Fibroblast of lung (primary cell): ENCODE measurements at places on chromosomes 1 and 21. TPM values are rescaled to one million over a fixed set of nuclear protein-coding genes. Genes with fewer than 3 reads are reported as not detected.
A peak's percentile ranks its signal among the peaks of the same experiment; 100 is the strongest.

DNA sequence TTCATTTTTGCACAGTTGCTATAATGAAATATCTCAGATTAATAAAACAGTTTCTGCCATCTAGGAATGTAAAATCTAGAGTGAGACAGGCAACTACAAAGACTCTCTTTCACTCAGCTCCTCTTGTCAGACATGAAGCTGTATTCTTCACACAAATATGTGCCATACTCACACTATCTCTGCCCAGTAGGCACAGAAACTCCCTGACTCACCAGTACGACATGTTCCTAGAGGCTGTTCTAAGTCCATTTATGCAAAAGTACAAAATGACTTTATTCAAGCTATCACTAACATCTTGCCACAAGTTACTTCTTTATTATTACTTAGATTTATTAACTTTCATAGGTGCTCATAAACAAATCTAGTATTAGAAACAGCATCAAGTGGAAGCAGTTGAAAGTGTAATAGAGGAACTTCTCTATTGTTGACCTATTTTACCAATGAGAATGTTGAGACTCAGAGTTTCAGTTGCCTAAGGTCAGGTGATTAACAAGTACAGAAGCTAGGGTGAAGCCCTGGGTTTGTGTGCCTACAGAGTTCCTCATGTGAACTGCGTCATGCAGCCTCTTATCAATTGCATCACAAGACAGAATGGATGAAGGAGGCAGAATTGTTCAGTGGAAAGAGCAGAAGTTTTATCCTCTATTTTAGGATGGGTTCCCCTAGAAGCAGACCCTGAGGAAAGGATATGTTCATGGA, 98.9 kb downstream of the RGS2 start:
- peak; percentile 46 for DNase-seq

DNA sequence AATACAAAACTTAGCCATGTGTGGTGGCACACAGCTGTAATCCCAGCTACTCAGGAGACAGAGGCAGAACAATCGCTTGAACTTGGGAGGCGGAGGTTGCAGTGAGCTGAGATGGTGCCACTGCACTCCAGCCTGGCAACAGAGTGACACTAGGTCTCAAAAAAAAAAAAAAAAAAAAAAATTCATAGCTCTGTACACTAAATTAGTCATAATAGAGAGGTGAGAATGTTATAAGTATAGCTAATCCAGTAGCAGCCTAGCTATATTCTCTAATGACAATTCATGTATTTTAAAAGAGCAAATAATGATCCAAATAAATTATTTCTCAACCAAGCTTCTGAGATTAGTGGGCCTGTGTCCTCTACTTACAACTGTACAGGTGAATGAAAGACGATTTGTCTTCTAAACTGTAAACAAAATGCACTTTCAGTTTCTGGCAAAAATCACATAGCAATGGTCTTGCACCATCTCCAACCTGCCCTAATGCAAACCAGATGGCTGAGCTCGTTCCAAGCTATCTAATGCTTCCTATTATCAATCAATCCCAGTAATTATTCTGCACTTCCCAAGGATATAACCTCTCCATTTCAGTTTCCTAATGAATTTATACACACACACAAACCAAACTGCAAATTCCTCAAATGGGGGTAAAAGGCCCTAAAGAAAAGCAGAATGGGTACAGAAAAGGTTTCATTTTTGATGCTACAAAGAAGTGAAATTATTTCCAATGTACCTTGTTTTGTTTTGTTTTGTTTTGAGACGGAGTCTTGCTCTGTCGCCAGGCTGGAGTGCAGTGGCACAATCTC, 56.5 kb downstream of the GATAD2B start:
- peak; percentile 57 for DNase-seq

DNA sequence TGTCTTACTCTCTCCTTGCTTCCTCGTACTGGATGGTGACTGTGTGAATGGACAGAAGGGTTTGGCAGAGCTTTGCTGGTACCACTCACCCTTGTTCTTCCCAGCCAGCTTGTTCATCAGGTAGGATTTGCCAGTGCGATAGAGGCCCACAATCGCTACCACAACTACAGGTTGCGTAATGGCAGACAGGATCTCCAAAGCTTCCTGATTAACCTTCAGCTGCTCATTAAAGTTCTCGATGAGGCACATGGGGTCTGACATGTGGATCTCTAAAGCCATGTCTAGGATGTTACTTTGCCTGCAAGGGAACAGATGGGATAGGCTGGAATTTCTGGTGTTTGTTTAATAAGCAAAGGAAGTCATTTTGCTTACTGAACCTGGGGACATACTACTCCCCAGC, 3.4 kb downstream of the GBP5 start:
- no peak for DNase-seq

DNA sequence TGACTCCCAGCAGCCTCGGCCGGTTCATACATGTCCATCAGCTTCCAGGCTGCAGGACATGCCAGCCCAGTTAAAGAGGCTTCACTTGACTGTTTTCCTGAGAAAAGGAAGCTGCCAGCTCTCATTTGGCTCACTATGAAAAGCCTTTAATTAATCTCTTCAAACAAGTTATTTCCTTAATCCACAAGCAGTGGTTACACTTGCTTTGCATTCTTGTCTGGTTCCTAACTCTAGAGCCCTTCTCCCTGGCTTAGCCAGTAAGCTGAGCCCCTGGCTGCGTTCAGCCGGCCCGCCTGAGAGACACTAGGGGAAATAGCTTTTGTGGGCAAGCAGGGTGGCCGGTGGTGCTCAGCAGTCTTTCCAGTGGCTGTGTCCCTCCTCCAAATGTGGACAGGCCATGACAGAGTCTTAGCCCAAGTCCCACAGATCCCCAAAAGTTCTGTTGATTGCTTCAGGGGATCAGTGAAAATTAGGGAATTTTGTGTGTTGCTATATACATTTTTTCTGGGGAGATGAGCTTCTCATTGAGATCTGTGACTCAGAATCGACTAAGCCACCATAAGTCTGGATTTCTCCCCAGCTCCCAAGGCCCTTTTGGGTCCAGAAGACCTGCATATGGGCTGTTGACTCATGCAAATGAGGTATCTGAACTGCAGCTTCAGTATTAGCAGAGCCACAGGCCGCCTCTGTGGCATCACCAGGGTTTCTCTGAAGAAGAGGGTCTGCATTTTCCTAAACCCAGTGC, 10.1 kb downstream of the ATF3 start:
- DNase-seq = no peak

KIRREL1 gene
- total RNA-seq = 83.0 and 123 TPM in 2 replicates
